ENCODE measurements at places on chromosomes 2 and 18. TPM values are rescaled to one million over a fixed set of nuclear protein-coding genes. Genes with fewer than 3 reads are reported as not detected.

Gene ALK
- 0.27 TPM for total RNA-seq

Gene CTAGE1
- total RNA-seq: not detected

Gene FN1
- 3,314 TPM for total RNA-seq

Gene TMEM182
- total RNA-seq: not detected

Gene CHST10
- total RNA-seq: 11.0 TPM

Gene C2orf78
- not detected for total RNA-seq

Gene SCYGR2
- total RNA-seq: not detected

Gene VWA3B
- total RNA-seq: not detected

- no peak for DNase-seq
These were observed 30.5 kb downstream of the TTN start for GRCh38 chr2:178776751-178777150.

- no peak for DNase-seq
These were observed 140.9 kb downstream of the TWIST2 start for GRCh38 chr2:238988752-238989151.

DNA sequence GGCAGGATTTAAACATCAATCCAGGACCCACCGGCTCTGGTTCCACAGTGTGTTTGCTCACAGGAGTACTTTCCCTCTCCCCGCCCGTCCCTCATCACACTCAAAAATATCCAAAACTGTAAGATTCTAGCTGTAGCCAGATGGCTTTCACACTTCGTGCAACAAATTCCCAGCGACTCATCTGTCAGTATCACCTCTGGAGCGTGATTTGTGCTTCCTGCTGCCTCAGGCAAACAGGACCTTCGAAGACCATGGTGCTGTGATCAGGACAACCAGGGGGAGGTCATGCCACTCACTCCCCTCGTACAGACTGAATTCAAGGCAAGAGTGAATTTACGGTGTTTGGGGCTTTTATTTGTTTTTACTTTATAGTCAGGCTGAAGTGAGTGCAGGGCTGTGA is 154.5 kb upstream of the PID1 start:
- no peak for DNase-seq

DNA sequence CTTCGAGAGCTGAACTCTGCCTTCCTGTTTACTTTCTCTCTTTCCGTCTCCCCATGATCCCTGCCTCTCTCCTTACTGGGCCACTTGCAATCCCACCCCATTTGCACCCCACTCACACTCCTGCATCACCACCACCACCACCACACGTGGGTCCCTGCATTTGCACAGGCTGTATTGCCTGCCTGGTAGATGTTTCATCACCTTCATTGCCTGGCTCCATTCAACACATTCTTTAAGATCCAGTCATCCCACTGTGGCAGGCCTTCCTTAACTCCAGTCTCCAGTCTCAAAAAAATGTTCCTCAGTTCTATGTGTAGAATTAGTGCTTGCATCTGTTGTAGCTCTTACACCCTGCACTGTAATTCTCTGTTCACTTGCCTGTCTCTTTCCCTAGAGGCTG is 13.9 kb downstream of the NOSTRIN start:
- DNase-seq: peak; percentile 89

DNA sequence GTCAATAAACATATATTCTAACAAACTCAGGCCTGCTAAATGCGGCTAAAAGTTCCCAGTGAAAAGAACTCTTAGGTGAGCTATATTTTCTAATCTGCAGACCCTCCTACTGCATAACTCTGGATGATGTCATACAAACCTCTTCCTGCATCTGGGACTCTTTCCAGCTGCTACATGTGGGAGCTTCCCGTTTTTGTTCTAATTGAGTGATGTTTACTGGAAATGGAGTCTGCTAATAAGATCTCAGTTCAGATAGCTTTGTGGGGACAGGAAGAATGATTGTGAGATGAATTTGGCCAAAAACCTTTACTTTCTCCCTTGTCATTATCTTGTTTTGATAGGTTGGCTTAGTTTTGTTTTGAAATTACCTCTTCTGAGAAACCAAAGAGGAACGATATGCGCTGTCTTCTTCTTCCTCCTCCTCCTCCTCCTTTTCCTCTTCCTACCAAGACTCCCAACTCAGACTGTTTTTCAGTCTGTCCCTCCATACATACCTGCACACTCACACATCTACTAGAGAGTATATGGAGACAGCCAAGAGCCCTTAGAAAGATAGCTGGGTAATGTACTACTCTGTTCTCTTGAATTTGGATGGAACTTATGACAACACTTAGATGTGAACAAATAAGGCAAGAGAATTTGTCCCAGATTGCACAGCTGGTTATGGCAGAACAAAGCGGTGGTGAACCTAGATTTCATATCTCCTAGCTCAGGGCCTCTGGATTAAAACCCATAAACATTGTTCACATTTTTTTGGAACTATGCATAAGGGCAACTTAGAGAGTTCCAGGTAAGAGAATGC is 39.8 kb upstream of the AAK1 start:
- DNase-seq: peak; percentile 82

GRCh38 chr18:10169064-10169562 is 255.3 kb downstream of the VAPA start:
- DNase-seq: peak; percentile 76

DNA sequence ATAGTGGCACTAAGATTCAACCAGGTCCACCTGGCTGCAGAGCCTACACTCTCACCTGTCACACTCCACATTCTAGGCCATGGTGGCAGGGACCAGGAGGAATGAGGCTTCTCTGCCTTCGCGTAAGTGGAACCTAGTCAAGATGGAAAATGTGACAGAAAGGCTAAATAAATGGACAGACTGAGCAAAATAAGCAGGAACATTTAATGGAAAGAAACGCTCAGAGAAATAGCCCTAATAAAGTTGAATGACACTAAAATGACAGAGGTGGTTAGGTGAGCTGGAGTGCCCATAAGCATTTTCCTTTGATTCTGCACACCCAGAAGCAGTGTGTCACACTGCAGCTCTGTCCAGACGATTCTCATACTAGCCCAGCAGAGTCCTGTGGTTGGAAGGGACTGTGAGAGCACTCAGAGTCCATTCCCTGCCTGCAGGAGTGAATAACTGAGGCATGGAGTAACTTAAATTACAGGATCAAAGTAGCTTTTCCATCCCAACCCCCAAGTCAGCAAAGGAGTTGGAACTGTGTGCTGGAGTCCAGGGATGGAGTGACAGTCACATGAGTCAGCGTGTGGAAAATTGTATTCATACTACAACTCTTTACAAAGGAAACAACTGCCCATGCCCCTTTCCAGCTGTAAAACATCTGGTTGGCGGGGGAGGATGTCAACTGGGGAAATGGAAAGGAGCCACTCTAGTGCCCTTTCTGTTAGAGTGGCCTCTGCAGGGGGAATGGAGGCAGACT is 105.4 kb upstream of the LGALSL start:
- DNase-seq: peak; percentile 53

- peak; percentile 87 for DNase-seq
These were observed 125.5 kb downstream of the ANKRD44 start for GRCh38 chr2:197184959-197185586.

DNA sequence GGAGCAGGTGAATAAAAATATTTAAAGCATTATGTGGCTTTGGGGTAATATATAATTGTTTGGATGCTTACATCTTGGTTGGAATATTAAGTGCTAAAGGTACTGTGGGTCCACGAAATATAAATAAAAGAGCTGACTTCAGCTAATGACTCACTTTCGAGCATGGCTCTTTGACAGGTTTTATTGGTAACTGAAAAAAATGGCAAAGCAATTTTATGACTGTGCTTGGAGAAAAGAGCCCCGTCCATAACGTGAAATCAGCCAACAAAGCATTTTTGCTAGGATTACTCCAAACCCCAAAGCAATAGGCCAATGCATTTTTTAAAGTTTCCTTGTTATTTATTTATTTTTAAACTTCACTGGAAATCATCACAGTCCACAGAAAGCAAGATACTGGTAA is 397.2 kb upstream of the CDH19 start:
- no peak for DNase-seq

- peak; percentile 39 for DNase-seq
These were observed 239.6 kb downstream of the BABAM2 start for GRCh38 chr2:28129955-28130695.

- no peak for DNase-seq
These were observed 39.0 kb downstream of the KANSL1L start for GRCh38 chr2:210132239-210132638.

- DNase-seq: no peak
These were observed 196.3 kb upstream of the SIX3 start for GRCh38 chr2:44744961-44745892.

- peak; percentile 87 for DNase-seq
These were observed 920 bp downstream of the GULP1 start for GRCh38 chr2:188292348-188293239.

DNA sequence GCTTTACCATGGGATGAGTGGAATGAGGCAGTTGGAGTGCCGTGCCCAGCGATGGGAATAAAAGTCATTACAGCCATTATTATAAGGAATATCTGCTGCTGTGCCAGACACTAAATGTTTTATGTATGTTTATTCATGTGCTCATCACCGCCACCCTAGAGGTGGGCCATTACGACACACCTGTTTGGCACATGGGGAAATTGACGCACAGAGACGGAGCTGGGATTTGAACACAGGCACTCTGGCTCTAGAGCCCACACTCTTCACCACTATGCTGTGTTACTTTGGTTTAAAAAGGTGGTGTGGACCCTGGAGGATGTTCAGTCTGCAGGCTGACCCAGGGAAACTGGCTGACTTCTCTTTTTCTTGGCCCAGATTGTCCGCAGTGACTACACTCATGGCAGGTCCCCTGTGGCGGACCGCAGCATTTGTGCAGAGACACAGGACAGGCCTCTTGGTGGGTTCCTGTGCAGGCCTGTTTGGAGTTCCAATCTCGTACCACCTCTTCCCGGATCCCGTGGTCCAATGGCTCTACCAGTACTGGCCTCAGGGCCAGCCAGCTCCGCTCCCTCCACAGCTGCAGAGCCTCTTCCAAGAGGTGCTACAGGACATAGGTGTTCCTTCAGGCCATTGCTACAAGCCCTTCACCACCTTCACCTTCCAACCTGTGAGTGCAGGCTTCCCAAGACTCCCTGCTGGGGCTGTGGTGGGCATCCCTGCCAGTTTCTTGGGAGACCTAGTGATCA is 1.6 kb downstream of the TMEM177 start:
- DNase-seq: no peak

DNA sequence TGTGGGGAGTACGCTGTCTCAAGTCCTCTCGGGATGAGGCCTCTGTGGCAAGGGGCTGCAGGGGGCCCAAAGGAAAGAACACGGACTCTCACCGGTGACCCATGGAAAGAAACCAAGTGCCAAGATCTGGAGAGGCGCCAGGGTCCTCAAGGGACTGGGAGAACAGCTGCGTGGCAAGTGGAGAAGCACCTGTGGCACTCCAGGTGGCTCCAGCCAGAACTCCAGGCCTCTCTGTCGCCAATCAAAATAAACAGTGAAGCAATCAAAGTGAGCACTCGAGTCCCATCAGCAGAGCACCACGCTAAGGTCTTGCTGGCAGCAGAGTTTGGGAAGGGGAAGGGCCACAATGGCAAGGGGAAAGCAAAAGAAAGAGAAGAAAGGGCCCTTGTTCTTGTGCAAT is 54.7 kb downstream of the BCL2 start:
- no peak for DNase-seq

DNA sequence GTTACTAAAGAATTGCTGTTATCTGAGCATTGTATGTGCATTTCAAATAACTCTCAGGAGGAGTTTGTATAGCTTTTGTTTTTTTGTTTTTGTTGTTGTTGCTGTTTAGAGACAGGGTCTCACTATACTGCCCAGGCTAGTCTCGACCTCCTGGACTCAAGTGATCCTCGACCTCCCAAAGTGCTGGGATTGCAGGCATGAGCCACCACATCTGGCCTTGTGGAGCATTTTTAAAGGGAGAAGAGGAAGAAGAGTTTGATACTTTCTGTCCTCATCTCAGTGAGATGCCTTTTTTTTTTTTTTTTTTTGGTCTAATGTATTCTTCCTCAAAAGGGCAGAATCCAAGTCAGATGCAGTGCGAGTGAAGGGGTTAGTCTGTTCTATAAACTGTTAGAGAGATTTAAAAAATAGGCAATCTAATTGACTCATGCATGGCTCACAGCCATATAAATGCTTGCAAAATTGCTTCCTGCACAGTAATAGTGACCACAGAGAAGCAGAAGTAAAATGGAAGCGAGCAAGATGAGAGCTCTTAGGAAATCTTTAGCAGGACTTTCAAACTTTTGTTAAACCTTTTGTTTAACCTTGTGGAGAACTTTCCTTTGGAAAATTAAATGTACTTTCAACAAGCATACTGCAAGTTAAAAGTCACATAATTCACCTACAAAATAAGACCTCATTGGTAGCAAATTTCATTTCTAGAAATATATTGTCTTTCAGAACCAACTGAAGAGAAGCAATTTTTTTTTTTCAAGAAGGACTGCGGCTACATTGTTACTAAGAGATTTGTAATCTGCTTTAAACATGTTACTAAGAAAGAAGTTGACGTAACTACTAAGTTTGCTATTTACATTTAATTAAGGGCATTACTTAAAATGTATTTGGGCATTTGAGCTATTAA is 52.3 kb upstream of the ROCK1 start:
- peak; percentile 89 for DNase-seq

DNA sequence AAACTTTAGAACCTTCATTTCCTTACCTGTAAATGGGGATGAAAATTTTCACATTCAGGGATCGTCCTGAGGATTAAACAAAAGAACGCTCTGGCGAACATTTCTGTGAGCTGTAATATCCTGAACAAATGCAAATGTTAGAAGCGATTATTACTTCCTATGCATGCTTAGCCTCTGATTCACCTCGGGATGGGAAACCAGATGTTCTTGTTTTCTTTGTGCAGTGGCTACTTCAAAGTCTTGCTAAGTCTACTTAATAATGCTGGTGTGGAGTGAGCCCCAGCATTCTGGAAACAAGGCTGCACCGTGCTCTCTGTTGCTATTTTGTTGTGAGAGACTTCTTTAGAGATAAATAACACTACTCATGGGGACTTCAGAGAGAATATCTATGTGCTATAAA is 119.1 kb upstream of the PELI1 start:
- DNase-seq: peak; percentile 62

- peak; percentile 5 for DNase-seq
These were observed at the start of gene LRATD1 for GRCh38 chr2:14632133-14632936. LRATD1 (plus strand) TSS chr2:14632717; CDS start chr2:14633980, 1,263 bp downstream.

DNA sequence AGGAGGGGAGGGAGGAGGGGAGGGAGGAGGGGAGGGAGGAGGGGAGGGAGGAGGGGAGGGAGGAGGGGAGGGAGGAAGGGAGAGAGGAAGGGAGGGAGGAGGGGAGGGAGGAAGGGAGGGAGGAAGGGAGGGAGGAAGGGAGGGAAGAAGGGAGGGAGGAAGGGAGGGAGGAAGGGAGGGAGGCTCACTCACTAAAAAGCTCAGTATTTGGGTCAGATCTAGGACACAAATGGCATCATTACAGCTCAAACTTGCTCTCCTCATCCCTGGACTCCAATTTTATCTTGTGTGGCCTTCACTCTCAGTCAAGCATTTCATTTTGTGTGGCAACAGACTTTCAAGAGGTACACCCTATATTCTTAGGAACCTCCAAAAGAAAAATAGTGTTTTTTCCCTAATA is 435.4 kb downstream of the IRS1 start:
- DNase-seq: no peak

GRCh38 chr2:241067501-241068135 is 34.5 kb downstream of the MTERF4 start:
- no peak for DNase-seq

- no peak for DNase-seq
These were observed 129.7 kb upstream of the CAPN13 start for GRCh38 chr2:30936977-30937376.

Measured in fibroblast of the aortic adventitia (primary cell).